Germinal center (tissue), 1 donor: ENCODE measurements at places on chromosomes 3 and 15.

- DNase-seq: no peak
Measured at GRCh38 chr3:128498127-128498626, 5.2 kb upstream of the GATA2 start.

GRCh38 chr15:95325763-95326404 lies 1004.6 kb upstream of the NR2F2 start:
- DNase-seq: no peak

GRCh38 chr15:66454143-66454542 lies 43.4 kb downstream of the SNAPC5 start:
- no peak for DNase-seq

DNA sequence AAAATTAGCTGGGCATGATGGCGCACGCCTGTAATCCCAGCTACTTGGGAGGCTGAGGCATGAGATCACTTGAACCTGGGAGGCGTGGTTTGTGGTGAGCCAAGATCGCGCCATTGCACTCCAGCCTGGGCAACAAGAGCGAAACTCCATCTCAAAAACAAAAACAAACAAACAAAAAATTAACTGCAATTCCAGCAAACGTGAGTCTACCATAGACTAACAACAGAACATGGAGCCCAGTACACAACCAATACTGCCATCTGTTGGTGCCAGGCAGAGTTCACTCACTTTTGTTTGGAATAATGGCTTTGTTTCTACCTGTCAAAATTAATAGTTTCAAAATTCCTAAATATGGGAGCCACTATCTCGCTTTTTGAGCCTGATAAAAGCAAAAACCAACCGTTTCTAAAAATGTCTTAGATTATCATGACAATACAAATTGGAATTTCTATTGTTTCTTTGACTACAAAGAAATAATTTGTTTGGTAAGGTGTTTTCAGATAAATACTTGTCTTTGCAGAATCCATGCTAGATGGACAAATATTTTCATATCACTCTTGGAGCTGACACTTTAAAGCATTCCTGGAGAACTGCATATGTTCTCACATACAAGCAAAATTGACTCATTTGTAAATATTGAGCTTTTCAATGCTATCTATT lies 45.0 kb downstream of the GPR176 start:
- peak; percentile 10 for DNase-seq
